ENCODE measurements at places on chromosomes 7 and 10. TPM values are rescaled to one million over a fixed set of nuclear protein-coding genes. Genes with fewer than 3 reads are reported as not detected.
A peak's percentile ranks its signal among the peaks of the same experiment; 100 is the strongest.

DNA sequence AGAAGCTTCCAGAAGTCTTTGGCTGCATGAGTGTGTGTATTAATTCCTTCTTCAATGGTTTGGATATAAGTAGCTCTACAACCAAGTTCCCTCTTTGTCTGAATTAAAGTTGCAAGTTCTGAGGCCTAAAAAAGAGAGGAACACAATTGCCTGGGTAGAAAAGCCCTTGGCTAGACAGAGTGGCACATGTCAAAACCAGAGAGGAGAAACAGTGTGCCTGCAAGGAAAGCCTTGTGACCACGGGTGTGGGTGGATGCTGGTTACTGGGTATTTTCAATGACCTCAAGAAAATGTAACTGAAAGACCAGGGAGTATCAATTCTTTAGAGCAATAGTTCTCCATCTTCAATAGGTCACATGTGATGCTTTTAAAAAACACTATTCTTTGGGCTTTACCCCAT is 148.3 kb downstream of the SVIL start:
- no peak for DNase-seq

- DNase-seq = no peak
These were observed 524.4 kb downstream of the SDK1 start for GRCh38 chr7:3825491-3825890.

Gene DGKI
- total RNA-seq = 4.0 TPM

Gene GSAP
- 7.4 TPM for total RNA-seq

Gene LBX1
- not detected for total RNA-seq

DNA sequence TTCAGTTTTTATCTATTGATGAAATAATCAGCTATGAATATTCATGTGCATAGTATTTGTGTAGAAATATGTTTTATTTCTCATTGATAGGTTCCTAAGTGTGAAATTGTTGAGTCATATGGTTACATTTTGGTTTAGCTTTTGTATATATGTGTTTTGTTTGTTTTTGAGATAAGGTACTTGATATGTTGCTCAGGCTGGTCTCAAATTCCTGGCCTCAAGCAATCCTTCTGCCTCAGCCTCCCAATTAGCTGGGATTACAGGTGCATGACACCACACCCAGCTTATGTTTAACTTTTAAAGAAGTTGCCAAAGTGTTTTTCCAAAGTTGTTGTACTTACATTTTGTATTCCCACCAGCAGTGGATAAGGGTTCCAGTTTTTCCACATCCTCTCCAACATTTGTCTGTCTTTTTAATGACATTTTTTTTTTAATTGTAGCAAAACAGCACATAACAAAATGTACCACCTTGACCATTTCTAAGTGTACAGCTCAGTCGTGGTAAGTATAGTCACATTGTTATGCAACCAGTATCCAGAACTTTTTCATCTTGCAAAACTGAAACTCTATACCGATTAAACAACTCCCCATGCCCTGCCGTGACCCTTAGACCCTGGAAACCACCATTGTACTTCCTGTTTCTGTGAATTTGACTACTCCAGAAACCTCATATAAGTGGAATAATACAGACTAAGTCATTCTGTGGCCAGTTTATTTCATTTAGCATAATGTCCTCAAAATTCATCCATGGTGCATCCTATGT is 12.6 kb upstream of the UBE2D1 start:
- peak; percentile 43 for DNase-seq

GRCh38 chr10:70052462-70053217 is at the start of gene MACROH2A2:
MACROH2A2 (plus strand) TSS chr10:70052846; CDS start chr10:70075659, 22,813 bp downstream.
- DNase-seq = peak; percentile 17

- DNase-seq = no peak
These were observed 1.0 kb upstream of the HOXA11 start for GRCh38 chr7:27185854-27186667.

DNA sequence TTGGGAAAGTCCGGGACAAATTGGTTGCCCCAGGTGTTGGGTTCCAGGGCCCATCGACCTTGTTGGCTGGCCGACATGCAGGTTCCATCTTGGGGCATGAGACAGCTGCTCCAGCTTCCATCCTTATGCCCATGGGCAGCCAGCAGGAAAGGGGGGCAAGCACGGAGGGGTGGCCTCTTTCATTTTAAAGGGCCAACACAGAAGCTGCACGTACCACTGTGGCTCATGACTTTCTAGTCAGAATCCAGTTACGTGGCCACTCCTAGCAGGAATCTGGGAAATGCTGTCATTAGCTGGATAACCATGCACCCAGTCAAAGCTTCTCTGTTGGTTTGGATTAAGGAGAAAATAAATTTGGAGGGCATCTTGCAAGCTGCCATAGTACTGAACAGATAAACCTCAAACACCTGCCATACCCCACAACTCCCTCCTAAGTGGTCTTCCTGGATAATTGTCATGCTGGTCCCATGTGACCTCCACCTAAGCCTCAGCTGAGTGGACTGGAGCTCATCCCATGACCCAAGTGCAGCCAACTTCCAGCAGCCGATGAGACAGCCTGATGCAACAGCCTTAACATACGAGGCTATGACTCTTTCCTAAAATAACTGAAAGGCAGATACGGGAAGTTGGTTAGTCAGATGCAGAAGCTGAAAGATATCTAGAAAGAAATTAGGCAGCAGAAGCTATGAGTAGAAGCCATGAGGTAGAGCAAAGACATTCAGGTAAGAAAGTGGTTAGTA is 21.4 kb upstream of the GSDME start:
- peak; percentile 75 for DNase-seq

- no peak for DNase-seq
These were observed 108.6 kb upstream of the COL1A2 start for GRCh38 chr7:94286111-94286510.

Gene UPK3BL2
- total RNA-seq = not detected

All from RPMI7951 (cell line).